ENCODE measurements at places on chromosomes 12 and 14. TPM values are rescaled to one million over a fixed set of nuclear protein-coding genes. Genes with fewer than 3 reads are reported as not detected.
A peak's percentile ranks its signal among the peaks of the same experiment; 100 is the strongest.

The FOXG1 gene
- not detected for total RNA-seq

- H3K27me3 ChIP-seq: no peaks in the 10 kb centered on the region
- no peaks in the 10 kb centered on the region for H3K4me1 ChIP-seq
- H3K4me3 ChIP-seq: no peak overlapping the region
- H3K36me3 ChIP-seq: no peaks in the 10 kb centered on the region
Measured at GRCh38 chr14:79724934-79725717, 486.2 kb downstream of the DIO2 start.

GRCh38 chr12:47087088-47087688 lies 7.4 kb upstream of the AMIGO2 start:
- no peak for DNase-seq
- H3K4me3 ChIP-seq: no peak overlapping the region
- H3K27me3 ChIP-seq: no peaks in the 10 kb centered on the region
- H3K36me3 ChIP-seq: no peaks in the 10 kb centered on the region

DNA sequence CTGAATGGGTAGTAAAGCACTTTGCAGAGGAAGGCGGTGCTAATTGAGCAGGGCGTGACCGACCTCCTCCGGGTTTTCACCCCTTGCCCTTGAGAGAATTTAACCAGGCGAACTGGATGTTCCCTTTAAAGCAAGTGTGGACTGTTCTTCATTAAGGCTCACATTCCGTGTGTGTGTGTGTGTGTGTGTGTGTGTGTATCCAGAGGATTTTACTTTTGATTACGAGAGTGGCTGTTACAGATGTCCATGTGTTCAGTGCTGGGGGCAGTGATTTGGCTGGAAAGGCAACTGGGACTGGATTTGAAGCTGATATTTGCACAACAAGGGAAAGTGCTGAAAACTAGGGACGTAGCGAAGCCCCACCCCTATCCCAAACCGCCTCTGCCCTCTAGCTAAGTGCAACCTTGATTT lies 2.2 kb downstream of the TMEM132C start:
- no peak for DNase-seq
- no peaks in the 10 kb centered on the region for H3K36me3 ChIP-seq
- H3K27ac ChIP-seq: no peak overlapping the region
- no peaks in the 10 kb centered on the region for H3K4me1 ChIP-seq
- peaks cover 2% of the 10 kb centered on the region for H3K27me3 ChIP-seq

DNA sequence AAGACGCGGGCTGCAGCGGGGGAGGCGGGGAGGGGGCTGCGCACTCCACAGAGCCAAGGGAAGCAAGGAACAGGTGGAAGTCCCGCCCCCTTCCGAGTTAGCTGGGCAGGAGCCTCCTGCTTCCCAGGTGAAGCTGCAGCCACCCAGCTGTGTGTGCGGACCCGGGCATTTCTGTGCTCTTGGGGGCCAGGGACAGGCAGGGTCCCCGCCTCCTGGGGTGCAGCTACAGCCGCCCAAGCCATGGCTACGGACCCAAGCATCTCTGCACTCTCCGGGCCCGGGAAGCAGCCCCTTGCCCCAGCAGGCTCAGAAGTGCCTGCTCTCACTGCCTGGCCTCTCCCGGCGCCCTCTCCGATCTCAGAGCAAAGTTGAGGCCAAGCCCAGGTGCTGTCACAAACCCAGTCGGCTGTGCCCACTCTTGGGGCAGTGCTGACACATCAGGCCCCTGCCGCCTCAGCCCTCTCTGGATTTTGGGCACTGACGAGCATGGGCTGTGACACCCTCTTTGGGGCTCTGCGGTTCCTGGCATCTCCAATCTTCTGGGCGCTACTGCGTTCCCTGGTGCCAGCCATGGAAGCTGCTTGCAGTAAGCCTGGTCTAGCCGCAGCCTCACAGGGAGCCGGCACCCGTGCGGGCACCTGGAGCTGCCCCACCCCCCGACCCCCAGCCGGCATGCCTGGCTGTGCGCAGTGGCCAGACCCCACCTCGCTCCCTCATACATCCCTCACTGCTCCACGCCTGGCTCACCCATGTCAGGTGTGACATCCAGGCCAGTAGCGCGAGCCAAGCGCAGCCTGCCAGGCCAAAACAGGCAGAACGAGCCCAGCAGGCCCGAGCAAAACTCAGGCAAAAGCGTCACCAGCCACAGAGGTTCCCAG lies 8.5 kb upstream of the MGAT4C start:
- no peak overlapping the region for H3K27ac ChIP-seq
- H3K4me3 ChIP-seq: no peak overlapping the region
- no peak for DNase-seq
- no peaks in the 10 kb centered on the region for H3K4me1 ChIP-seq

The SSPN gene
- not detected for total RNA-seq

- H3K36me3 ChIP-seq: no peaks in the 10 kb centered on the region
- no peak overlapping the region for H3K27ac ChIP-seq
- no peak for DNase-seq
Measured at GRCh38 chr14:28001002-28001401, 765.6 kb upstream of the FOXG1 start.

- H3K27me3 ChIP-seq: no peaks in the 10 kb centered on the region
- H3K4me3 ChIP-seq: no peak overlapping the region
- H3K27ac ChIP-seq: no peak overlapping the region
- no peaks in the 10 kb centered on the region for H3K36me3 ChIP-seq
- H3K4me1 ChIP-seq: no peaks in the 10 kb centered on the region
Measured at GRCh38 chr12:105382771-105383622, 52.5 kb downstream of the C12orf75 start.

The LRP1-AS gene
- total RNA-seq: not detected

GRCh38 chr12:25014961-25015360 lies 66.1 kb upstream of the BCAT1 start:
- H3K36me3 ChIP-seq: no peaks in the 10 kb centered on the region
- no peaks in the 10 kb centered on the region for H3K4me1 ChIP-seq
- no peak overlapping the region for H3K4me3 ChIP-seq

- no peaks in the 10 kb centered on the region for H3K4me1 ChIP-seq
- H3K4me3 ChIP-seq: no peak overlapping the region
- H3K27ac ChIP-seq: no peak overlapping the region
- H3K27me3 ChIP-seq: no peaks in the 10 kb centered on the region
Measured at GRCh38 chr12:2194571-2194970, 141.8 kb downstream of the CACNA1C start.

The PTPRQ gene
- total RNA-seq: not detected

GRCh38 chr12:42372154-42372791 lies 46.3 kb downstream of the PPHLN1 start:
- H3K27me3 ChIP-seq: no peaks in the 10 kb centered on the region
- peak; percentile 64 for DNase-seq
- peaks cover 21% of the 10 kb centered on the region for H3K36me3 ChIP-seq
- no peak overlapping the region for H3K27ac ChIP-seq

The OR11G2 gene
- total RNA-seq: not detected

The CLECL1 gene
- total RNA-seq: 0.84 TPM

The KCNJ8 gene
- not detected for total RNA-seq

DNA sequence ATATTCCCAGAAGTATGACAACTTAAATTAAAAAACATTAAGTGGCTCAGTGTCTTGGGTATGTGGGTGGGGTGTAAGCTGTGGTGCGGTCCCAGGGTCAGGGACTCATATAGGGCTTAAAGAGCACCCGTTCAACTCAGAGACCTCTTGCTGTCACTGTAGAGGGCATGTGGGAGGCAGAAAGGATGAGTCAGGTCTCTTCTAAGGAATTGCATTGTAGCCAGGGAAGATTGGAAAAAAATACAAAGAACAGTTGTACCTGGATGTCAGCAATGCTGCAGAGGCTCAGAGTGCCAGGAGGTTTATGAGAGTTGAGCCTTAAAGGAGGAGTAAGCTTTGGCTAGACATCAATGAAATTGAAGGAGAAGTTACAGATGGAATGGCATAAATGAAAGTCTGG lies 104.1 kb downstream of the MYRFL start:
- no peak overlapping the region for H3K27ac ChIP-seq
- DNase-seq: no peak
- no peaks in the 10 kb centered on the region for H3K36me3 ChIP-seq
- H3K4me1 ChIP-seq: no peaks in the 10 kb centered on the region

The PPP1R1A gene
- total RNA-seq: not detected

GRCh38 chr12:29807129-29807528 lies 23.4 kb upstream of the TMTC1 start:
- no peak overlapping the region for H3K27ac ChIP-seq
- no peaks in the 10 kb centered on the region for H3K4me1 ChIP-seq
- H3K36me3 ChIP-seq: no peaks in the 10 kb centered on the region
- H3K27me3 ChIP-seq: no peaks in the 10 kb centered on the region
- no peak for DNase-seq
- no peak overlapping the region for H3K4me3 ChIP-seq

DNA sequence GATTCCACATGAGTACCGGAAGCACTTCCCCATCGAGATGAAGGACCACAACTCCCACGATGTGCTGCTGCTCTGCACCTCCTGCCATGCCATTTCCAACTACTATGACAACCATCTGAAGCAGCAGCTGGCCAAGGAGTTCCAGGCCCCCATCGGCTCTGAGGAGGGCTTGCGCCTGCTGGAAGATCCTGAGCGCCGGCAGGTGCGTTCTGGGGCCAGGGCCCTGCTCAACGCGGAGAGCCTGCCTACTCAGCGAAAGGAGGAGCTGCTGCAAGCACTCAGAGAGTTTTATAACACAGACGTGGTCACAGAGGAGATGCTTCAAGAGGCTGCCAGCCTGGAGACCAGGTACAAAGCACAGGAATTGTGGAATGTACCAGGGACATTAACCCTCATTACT lies 22.4 kb upstream of the GALNT16 start:
- H3K36me3 ChIP-seq: peaks cover 51% of the 10 kb centered on the region
- no peak overlapping the region for H3K27ac ChIP-seq
- H3K4me1 ChIP-seq: no peaks in the 10 kb centered on the region
- no peaks in the 10 kb centered on the region for H3K27me3 ChIP-seq
- no peak overlapping the region for H3K4me3 ChIP-seq
- DNase-seq: no peak

GRCh38 chr14:60114881-60115280 lies 23.2 kb downstream of the PCNX4 start:
- no peaks in the 10 kb centered on the region for H3K27me3 ChIP-seq
- no peak overlapping the region for H3K27ac ChIP-seq
- peaks cover 42% of the 10 kb centered on the region for H3K36me3 ChIP-seq
- DNase-seq: no peak

DNA sequence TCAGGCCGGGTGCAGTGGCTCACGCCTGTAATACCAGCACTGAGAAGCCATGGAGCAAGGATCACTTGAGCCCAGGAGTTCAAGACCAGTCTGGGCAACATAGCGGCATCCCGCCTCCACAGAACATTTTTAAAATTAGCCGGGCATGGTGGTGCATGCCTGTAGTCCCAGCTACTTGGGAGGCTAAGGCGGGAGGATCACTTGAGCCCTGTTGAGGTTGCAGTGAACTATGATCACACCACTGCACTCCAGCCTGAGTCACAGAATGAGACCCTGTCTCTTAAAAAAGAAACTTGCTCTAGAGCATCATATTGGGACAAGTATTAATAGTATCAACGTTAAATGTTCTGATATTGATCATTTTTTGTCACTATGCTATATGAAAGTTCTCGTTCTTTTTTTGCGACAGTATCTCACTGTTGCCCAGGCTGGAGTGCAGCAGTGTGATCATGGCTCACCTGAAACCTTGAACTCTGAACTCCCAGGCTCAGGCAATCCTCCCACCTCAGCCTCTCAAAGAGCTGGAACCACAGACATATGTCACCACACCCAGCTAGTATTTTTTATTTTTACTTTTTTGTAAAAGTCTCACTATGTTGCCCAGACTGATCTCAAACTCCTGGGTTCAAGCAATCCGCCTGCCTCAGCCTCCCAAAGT lies 47.7 kb downstream of the CCDC85C start:
- H3K27ac ChIP-seq: no peak overlapping the region
- no peaks in the 10 kb centered on the region for H3K36me3 ChIP-seq
- no peaks in the 10 kb centered on the region for H3K27me3 ChIP-seq
- no peaks in the 10 kb centered on the region for H3K4me1 ChIP-seq
- DNase-seq: no peak
- no peak overlapping the region for H3K4me3 ChIP-seq

GRCh38 chr12:65878540-65878939 lies 54.3 kb downstream of the HMGA2 start:
- no peaks in the 10 kb centered on the region for H3K4me1 ChIP-seq
- no peak for DNase-seq
- H3K27ac ChIP-seq: no peak overlapping the region
- no peak overlapping the region for H3K4me3 ChIP-seq

- DNase-seq: no peak
- H3K4me1 ChIP-seq: no peaks in the 10 kb centered on the region
- no peaks in the 10 kb centered on the region for H3K36me3 ChIP-seq
- no peak overlapping the region for H3K4me3 ChIP-seq
- H3K27ac ChIP-seq: no peak overlapping the region
Measured at GRCh38 chr12:25573346-25573745, 20.3 kb upstream of the LMNTD1 start.

The PRB2 gene
- total RNA-seq: not detected

- H3K27me3 ChIP-seq: no peaks in the 10 kb centered on the region
- DNase-seq: no peak
- H3K27ac ChIP-seq: no peak overlapping the region
- no peaks in the 10 kb centered on the region for H3K4me1 ChIP-seq
- no peak overlapping the region for H3K4me3 ChIP-seq
Measured at GRCh38 chr12:19780460-19780859, 341.2 kb downstream of the AEBP2 start.

The OLR1 gene
- total RNA-seq: not detected

The GDF3 gene
- not detected for total RNA-seq

DNA sequence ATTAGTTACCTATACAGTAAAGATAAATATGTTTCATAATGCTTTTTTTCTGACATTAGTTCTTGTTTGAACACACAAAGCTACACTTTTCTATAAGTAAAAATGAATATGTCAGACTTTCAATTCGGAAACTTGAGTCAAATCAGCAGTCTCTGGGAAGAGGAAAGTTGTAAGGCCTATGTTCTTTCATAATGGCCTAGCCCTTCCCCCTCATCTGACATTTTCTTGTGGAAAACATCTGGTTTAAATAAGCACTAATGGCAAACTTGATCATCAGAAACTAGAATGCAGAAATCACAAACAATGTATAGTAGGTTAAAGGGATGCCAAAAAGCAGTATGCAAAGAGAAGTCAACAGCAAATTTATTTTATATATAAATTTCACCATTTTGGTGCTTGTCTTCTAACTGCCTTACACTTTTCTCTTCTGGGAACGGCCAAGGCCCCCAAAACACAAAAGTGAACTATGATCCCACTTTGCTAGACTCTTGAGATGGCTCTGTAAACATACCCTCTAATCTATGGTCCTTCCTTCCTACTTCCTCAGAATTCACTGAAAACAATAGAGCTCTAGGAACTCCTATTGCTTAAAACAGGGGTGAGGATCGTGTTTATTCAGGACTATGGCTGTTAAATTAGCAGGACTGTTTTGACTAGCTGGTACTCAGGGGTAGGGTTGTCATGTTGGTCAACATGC lies 444.1 kb downstream of the RAD51B start:
- H3K27me3 ChIP-seq: no peaks in the 10 kb centered on the region
- H3K4me1 ChIP-seq: peaks cover 35% of the 10 kb centered on the region
- DNase-seq: no peak
- H3K4me3 ChIP-seq: no peak overlapping the region
- H3K36me3 ChIP-seq: no peaks in the 10 kb centered on the region
- H3K27ac ChIP-seq: no peak overlapping the region

The ARHGDIB gene
- 1,263 TPM for total RNA-seq

The ARHGAP9 gene
- total RNA-seq: 403 TPM

GRCh38 chr12:112148031-112148513 lies 22.7 kb downstream of the TRAFD1 start:
- no peak overlapping the region for H3K27ac ChIP-seq
- H3K4me1 ChIP-seq: no peaks in the 10 kb centered on the region
- H3K27me3 ChIP-seq: no peaks in the 10 kb centered on the region

GRCh38 chr14:53214384-53214783 lies 61.3 kb upstream of the DDHD1 start:
- H3K36me3 ChIP-seq: no peaks in the 10 kb centered on the region
- no peak overlapping the region for H3K4me3 ChIP-seq
- DNase-seq: no peak

GRCh38 chr12:86158956-86159355 lies 97.2 kb downstream of the MGAT4C start:
- H3K27me3 ChIP-seq: no peaks in the 10 kb centered on the region
- H3K4me1 ChIP-seq: no peaks in the 10 kb centered on the region
- H3K4me3 ChIP-seq: no peak overlapping the region

The CCDC177 gene
- total RNA-seq: not detected

Measured in CD4-positive, CD25-positive, alpha-beta regulatory T cell (primary cell).